Fibroblast of skin of right biceps (primary cell): ENCODE measurements at places on chromosomes 6 and 20.

GRCh38 chr20:1888796-1889463 lies 6.3 kb upstream of the SIRPA start:
- DNase-seq: peak; percentile 41

DNA sequence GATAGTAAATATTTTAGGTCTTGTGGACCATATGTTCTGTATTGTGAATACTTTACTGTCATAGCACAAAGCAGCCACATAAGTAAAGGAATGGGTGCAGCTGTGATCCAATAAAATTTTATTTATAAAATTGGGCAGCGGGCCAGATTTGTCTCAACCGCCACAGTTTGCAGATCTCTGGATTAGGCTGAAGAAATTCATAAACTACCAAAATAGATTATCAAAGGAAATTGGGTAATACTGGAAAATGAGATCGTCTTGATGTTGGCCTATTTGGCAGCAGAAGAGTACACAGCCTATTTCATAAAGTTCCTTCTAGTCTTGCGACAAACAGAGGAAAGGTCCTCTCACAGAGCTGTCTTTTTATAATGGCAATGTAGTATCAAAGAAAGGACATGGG lies 69.8 kb downstream of the DZANK1 start:
- no peak for DNase-seq

DNA sequence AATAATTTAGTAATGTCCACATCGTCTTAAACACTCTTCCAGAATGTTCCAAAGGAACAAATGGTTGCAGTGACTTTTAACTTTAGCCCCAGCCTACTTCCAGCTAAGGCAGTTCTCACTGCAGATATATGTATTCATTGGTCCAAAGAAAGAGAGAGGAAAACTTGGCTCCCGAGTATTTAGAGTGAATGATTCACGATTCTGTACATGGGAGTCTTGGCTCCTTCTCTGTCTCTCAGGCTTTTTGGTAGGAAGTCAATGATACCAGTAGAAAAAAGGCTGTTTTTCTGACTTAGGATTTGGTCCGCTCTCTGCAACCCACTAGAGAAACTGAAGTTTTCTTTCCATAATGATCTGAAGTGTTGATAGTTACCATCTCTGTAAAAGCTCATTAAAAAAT lies 38.6 kb downstream of the E2F3 start:
- no peak for DNase-seq

DNA sequence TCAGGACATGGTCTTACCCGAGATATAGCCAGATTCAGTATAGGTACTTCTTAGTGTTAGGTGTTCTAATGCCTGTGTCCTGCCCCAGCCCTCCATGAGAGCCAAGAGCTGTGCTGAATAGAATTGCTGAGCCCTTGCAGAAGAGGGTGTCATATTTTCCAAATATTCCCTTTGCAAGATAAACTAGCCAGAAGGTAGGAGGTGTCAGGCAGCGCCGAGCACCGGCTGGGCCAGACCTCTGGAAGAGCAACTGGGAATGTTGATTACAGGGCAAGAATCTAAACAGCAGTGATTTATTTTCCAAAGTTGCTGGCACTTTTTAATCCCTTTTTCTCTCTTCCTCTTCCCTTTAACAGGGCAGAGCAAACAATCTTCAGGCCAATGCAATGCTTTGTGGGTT lies 37.1 kb upstream of the EZR start:
- no peak for DNase-seq

GRCh38 chr20:50313827-50314677 lies 123.4 kb downstream of the CEBPB start:
- DNase-seq: no peak

- DNase-seq: peak; percentile 34
Measured at GRCh38 chr6:17865243-17865642, 122.2 kb downstream of the KIF13A start.

DNA sequence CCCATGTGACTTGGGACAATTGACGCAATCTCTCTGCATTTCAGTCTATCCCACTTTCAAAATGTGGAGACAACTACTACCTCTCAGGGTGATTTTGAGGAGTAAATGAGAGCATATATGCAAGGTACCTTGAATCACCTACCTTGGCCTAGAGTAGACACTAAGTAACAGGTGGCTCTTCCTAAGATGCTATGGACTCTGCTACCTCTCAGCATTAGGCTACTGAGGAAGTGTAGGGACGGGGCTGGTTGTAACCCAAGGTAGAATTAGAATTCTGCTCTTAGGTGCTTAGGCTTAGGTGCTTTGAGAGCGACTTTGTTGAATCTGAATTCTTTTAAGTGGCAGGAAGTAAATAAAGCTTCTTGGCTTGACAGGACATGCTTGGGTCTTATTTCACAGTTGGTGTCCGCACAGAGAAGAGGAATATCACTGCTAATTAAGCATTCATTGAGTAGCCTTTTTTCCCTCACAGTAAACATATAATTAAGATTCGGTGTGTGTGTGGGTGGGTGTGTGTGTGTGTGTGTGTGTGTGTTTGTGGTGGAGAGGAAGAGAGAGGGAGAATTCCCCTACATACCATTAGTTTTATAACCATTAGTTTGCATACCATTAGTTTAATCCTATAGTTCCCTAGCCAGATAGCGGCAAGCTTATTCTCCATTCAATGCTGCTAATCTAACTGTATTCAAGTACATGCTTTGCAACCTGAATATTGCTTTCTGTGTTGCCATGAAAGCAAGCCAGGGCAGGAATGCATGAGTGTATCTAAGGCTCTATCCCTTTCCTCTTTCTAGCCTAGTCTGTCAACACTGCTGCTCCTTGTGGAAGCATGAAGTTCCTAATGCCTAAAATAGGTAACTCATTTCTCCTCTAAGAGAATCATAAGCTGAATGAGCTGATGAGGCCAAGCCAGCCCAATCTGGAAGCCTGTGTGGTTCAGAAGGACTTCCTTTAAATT lies 112.5 kb downstream of the IPCEF1 start:
- DNase-seq: no peak

DNA sequence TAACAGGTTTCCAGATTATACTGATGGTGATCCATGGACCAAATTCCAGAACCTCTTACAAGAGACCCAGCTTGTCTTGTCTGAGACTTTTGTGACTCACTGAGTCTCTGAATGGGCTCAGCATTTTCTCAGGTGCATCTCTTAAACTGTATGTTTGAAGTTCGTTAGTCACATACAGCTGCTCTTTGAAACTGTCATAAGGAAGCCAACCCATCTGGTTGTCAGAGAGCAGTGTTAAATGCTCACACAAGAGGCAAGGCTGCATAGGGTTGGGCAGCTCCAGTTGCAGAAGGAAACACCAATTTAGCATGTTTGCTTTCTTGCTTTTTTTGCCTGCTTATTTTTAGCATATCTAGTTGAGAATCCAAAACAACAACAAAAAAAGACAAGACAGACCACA lies 47.1 kb downstream of the TRIM27 start:
- DNase-seq: no peak

DNA sequence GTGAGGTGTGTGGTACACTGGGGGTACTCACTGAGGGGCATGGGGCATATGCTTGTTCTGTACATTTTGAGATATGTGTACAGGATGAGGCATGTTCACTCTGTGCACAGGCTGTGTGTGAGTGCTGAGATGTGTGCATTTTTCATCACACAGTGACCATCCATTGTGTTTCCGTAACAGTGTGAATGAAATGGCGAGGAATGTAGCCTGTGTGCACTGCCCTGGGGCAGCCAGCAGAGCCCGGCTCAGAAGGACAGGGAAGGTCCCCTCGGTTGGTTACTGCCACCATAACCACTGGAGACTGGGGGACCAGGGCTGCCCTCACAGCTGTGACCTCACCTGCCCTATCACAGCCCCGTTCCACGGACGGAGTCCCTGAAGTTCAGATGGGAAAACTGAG lies 106.2 kb upstream of the MYL9 start:
- DNase-seq: no peak

DNA sequence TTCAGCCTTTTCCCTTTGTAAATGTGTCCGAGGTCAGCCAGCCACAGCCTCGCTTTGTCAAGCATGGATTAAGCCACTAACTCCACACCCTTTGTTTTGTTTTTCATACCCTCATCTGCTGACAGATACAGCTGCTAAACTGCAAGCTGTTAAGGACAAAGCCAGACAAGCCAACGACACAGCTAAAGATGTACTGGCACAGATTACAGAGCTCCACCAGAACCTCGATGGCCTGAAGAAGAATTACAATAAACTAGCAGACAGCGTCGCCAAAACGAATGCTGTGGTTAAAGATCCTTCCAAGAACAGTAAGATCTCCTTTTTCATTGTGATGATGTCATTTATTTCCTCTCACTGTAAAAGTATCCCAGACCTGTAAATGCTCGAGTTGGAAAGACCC lies 269.3 kb downstream of the ARHGAP18 start:
- peak; percentile 28 for DNase-seq

GRCh38 chr20:12276011-12276673 lies 358.4 kb downstream of the BTBD3 start:
- no peak for DNase-seq

DNA sequence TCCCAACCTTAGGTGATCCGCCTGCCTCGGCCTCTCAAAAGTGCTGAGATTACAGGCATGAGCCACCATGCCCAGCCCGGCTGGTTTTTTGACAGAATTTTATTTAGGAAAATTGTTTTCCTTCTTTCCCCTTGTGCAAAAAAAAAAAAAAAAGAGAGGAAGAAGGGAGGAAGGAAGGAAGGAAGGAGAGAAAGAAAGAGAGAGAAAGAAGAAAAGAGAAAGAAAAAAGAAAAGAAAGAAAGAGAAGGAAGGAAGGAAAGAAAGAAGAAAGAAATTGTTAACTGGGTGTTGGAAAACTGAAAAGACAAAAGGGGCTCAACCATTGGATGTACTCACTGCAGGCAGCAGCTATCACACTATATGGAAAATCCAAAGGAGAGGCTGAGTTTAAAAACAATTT lies 1.4 kb upstream of the RNF8 start:
- no peak for DNase-seq

GRCh38 chr6:166388290-166389004 lies 5.7 kb upstream of the MPC1 start:
- no peak for DNase-seq

- no peak for DNase-seq
Measured at GRCh38 chr6:168935628-168936010, 318.0 kb downstream of the THBS2 start.

GRCh38 chr20:17948442-17948841 lies 20.2 kb downstream of the SNX5 start:
- no peak for DNase-seq

DNA sequence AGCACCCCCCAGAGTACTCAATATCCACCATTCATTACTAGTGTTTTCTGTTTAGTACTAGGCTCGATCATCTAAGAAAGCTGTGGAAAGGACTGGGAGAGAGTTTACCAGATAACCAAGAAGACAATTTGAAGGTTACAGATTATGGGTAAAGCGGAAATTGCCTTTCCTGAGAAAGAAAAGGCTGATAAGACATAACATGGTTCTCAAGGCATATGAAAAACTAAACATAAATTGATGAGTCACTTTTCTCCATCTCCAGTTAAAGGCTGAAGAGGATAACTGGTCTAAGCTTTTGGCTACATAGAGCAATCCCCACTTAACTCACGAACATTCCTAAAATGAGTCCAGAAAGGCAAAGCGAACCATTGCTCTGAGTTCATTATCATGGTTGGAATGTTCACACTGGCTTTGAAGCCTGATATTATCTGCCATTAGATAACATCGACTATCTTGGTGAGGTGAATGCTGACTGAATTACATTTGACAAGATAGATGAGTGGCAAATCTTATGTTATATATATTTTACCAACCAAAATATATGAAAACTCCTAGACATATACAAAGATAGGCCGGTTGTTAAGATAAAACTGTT lies 65.8 kb downstream of the BTBD9 start:
- peak; percentile 15 for DNase-seq

DNA sequence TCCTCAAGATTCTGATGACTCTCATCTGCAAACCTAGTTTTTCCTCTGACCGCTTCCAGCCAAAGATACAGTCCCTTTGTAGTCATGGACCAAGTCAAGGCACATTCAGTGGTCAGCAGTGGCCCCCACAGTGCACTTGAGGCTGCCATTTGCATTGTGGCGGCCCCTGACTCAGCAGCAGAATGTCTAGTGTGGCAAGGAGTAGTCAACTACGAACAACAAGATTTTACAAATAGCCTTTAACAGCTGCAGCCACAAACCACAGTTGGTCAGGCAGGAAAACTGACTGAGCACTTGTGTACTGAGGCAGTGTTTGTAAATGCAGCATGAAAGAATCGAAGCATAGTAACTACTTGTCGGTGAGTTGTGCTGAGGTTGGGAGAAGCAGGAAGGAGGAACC lies 49.6 kb downstream of the SLC2A12 start:
- no peak for DNase-seq

- no peak for DNase-seq
Measured at GRCh38 chr6:170062915-170063241, 228.0 kb downstream of the DLL1 start.

DNA sequence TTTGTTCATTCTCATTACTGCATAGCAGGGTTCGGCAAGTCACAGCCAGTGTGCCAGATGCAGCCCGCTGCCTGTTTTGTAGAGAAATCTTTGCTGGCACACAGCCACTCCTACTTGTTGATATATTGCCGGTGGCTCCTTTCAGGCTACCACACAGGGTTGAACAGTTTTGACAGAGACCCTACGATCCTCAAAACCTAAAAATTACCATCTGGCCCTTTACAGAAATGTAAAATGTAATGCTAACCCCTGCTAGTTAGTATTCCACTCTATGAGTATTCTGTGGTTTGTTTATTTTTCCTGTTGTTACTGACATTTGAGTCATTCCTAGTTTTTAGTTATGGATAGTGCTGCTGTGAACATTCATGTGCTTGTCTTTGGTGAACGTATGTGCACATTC lies 11.5 kb downstream of the DHX35 start:
- DNase-seq: peak; percentile 61

DNA sequence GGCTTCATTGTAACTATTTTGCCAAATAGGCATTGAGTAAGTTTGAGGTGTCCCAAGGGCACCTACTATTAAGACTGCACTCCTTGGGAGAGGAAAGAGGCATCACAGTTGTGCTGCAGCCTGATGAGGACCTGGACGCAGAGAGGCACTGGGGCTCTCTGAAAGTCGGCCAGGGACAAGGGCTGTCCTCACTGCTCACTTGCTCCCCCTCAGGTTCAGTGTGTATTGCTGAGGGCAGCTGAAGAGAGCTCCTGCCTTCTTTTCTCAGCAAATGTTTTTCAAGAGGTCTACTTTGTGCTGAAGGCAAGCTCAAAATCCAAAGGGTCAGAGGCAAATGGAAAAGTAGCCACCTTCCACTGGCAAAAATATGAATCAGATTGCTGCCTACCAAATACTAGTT lies 331.8 kb downstream of the RIMS1 start:
- DNase-seq: peak; percentile 33

DNA sequence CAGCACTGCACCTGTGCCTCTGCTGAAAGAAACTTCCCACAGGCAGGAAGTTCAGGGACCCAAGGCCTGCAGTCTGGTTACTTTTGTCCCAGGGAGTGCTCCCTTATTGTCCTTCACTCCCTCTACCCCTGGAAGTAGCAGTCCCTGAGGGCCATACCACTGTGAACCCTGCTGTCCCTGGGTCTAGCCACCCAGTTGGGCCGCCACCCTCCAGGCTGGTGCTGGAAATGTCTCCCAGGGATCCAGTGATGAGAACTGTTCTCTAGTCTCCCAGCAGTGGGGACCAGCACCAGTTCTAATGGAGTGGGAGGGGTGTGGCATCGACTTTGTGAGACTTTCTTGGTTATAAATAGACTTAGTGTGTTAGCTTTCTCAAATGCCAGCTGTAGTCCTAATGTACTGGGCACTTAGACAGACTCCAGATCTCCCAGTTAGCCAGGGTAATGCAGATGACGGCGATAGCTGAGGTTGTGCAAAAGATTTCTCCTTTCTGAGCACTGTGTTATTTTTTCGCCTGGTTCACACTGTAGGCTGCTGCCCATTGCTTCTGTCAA lies 462.5 kb downstream of the CDH26 start:
- no peak for DNase-seq
